Ecto neural progenitor cell (in vitro differentiated cells): ENCODE measurements at places on chromosomes 13 and 19.

DNA sequence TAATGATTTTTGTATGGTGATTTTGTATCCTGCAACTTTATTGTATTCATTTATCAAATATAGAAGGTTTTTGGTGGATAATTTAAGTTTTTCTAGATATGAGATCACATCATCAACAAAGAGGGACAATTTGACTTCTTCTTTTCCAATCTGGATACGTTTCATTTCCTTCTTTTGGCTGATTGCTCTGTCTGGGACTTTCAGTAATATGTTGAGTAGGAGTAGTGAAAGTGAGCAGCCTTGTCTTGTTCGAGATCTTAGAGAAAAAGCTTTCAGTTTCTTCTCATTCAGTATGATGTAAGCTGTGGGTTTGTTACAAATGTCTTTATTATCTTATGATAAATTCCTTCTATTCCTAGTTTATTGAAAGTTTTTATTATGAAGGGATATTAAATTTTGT, 352.0 kb upstream of the DACH1 start:
- no peak for DNase-seq

GRCh38 chr19:45515807-45516401, 8.6 kb downstream of the VASP start:
- DNase-seq, result no peak

GRCh38 chr19:4906963-4907362, 2.3 kb upstream of the UHRF1 start:
- no peak for DNase-seq

GRCh38 chr19:44731081-44731480, 17.4 kb upstream of the BCL3 start:
- no peak for DNase-seq

GRCh38 chr19:39890755-39891551, 43.5 kb downstream of the FCGBP start:
- DNase-seq, result no peak

- no peak for DNase-seq
Observed at GRCh38 chr19:6979399-6979798, 41.8 kb downstream of the MBD3L2B start.

GRCh38 chr13:25181597-25181996, 9.5 kb upstream of the AMER2 start:
- no peak for DNase-seq

GRCh38 chr13:112867301-112867711, 101.7 kb upstream of the MCF2L start:
- no peak for DNase-seq

- DNase-seq, result no peak
Observed at GRCh38 chr19:17005000-17005399, 21.6 kb downstream of the CPAMD8 start.

GRCh38 chr13:47218611-47219010, 321.8 kb upstream of the HTR2A start:
- no peak for DNase-seq

DNA sequence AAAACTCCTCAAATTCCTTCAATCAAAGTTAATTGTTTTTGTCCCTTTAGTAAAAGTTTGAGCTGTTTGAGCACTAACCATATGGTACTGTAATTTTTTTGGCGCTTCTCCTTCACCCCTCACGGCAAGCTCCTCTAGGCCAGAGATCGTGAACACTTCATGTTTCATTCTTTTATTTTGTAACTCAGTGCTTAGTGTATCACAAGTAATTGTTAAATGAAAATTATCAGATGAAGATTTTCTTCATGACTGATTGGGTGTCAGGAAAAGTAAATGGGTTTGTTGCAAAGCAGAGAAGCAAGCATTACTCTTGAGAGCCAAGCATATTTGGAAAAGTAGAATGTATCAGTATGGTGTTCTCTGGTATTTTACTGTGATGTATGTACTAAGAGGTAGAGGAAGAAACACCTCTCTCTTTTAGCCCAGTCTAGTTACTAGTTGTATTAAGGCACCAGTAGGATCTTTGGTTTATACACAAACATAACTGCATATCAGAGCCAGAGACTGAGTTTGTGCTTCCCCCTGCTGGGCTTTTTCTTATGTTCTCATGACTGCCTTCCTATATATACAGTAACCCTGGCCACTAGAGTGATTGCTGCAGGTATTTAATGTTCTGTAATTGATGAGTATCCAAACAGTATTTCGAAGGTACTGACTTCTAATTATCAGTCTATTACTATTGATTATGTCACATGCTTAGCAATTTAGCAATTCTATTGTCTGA, 202.3 kb upstream of the KLHL1 start:
- no peak for DNase-seq

GRCh38 chr13:45120967-45121831, 889 bp downstream of the GTF2F2 start:
- DNase-seq, result no peak

DNA sequence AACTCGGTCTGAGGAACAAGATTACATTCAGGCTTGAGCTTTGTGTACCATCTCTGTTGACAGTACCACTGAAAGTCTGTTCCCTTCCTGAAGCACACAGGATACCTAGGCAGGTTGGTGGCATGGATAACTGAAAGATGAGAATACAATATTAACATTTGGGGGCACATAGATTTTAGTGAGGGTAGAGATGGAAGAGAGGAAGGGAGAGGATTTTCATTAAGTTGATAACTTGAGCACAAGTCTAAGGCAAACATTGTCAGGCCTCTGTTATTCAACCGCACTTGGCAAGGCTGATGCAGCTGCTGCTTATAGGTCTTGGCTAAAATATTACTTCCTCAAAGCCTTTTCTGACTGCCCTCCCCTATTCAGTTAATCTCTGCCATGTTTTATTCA, 10.9 kb downstream of the MIR17HG start:
- DNase-seq, result no peak

DNA sequence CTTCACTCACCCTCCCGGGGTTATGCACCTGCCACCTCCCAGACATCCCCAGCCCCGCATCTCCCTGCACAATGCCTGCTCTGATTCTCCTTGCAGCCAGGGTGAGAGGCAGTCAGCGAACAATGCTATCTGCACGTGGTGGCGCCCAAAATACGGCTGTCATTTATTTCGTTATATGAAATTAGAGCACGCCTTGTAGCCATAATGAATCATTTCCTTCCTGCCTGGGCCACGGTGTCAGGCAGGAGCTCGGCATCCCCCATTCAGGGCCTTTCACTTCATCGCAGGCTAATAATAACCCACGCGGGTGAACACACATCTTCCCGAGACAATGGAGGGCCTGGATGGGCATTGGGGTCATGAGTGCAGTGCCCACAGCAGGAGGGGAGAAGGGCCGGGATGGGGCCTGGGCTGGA, 143.8 kb upstream of the ZNF507 start:
- no peak for DNase-seq

- no peak for DNase-seq
Observed at GRCh38 chr13:45951724-45952123, 100.2 kb upstream of the SIAH3 start.

- DNase-seq, result no peak
Observed at GRCh38 chr13:31767175-31767900, 28.0 kb downstream of the RXFP2 start.

- DNase-seq, result no peak
Observed at GRCh38 chr19:39727070-39727800, 10.6 kb downstream of the CLC start.

GRCh38 chr13:99659866-99660554, 158.7 kb downstream of the TM9SF2 start:
- peak; percentile 39 for DNase-seq

DNA sequence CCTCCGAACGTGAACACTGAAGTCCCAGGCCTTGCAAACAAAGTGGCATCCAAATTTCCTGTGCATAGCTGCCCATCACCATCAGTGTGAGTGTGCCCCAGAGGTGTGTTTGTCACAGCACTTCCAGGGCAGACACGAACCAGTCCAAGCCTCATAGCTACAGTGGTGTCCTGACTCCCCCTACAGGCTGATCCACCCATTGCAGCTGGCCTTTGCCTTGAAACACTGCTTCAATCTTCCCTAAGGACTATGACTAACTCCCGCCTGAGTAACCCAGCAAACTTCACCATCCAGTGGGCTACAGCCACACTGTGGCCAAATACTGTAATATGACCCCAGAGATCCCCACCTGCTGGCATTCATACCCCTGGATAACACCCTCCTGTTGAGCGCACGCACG, 3.9 kb downstream of the ZNF266 start:
- DNase-seq, result peak; percentile 52

GRCh38 chr19:48061401-48062344, 17.8 kb upstream of the CABP5 start:
- no peak for DNase-seq

GRCh38 chr19:17950310-17951156, 16.4 kb upstream of the KCNN1 start:
- DNase-seq, result no peak

DNA sequence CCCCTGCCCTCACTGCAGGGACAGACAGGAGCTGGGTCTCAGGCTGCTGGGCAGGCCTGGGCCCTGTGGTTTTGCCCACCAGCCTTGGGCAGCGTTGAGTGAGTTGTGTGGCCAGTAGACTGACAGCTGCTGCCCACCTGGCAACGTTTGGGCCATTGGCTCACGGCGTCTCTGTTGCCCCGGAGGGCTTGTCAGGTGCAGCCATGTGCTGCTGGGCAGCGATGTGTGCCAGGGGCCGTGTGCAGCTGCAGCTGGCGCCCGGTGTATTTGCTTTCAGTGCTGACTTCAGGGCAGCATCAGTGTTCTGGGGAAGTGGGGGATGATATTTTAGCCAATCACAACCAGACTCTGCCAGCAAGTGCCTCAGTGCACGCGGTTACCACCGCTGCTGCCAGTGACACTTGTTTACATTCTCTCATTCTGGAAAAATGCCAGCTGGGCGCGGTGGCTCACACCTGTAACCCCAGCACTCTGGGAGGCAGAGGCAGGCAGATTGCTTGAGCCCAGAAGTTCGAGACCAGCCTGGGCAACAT, 10.6 kb downstream of the FZR1 start:
- no peak for DNase-seq

GRCh38 chr19:51524666-51525264, 6.7 kb downstream of the SIGLEC6 start:
- DNase-seq, result no peak

DNA sequence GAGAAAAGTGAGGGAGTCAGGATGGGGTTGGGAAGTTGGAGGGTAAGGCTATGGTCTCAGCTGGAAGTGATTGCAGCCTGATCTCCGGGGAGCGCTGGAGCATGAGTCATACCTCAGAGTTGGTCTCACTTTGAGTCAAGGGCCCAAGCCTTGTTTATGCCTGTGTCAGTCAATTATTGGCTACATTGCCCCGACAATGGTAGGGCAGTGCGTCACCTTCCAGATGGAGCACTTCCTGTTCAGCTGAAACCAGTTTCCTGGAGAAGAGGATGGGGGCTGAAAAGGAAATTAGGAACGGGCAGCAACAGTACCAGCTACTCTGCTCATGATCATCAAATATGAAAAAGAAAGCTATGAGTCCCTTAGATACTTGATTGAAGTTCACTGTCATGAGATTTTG, 60.4 kb downstream of the ADGRE1 start:
- DNase-seq, result no peak

- no peak for DNase-seq
Observed at GRCh38 chr13:91272235-91272777, 75.2 kb upstream of the MIR17HG start.

GRCh38 chr19:35869327-35870123, 1.2 kb downstream of the APLP1 start:
- peak; percentile 95 for DNase-seq

DNA sequence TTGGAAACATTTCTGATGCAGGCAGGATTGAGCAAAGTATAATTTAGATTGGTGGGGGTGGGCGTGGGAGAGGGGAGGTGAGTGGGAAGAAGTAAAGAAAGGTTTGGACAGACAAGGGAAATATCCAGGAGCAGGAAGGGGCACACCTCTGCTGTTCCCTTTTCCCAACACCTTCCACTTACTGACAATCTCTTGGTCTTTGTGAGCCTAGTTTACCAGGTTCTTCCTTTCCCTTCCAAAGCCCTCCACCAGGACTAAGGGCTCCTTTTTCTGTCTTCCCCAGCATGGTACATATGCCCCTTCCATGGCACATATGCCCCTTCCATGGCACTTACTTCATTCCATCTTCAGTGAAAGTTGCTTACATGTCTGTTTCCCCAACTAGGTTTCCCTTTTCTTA, 6.2 kb upstream of the THSD1 start:
- no peak for DNase-seq

- no peak for DNase-seq
Observed at GRCh38 chr13:40352802-40353562, 313.5 kb downstream of the FOXO1 start.

- no peak for DNase-seq
Observed at GRCh38 chr13:70473907-70474306, 365.7 kb upstream of the KLHL1 start.

DNA sequence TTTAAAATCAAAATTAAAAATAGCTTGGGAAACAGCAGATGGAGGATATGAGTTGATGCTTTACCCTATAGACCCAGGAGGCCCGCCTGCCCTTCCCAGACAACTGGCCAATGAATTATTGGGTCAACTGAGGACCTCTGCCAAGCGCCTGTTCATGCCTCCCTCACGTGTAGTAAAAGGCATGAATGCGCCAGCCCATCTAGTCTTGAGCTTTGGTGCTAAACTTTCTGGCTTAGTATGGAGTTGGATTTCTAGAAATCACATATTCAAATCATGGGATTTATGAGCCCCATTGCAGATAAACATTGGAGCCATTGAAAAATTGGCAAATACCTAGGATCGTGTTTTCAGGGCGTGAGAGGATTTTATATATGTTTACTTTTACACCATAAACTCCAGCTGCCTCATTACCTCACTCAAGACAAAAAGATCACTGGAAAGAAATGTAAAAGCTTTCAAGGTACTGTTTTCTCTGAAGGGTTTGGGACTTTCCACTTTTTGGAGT, 47.1 kb downstream of the COL4A2 start:
- DNase-seq, result no peak

GRCh38 chr13:43766725-43767124, 20.0 kb downstream of the ENOX1 start:
- DNase-seq, result no peak

- peak; percentile 47 for DNase-seq
Observed at GRCh38 chr13:52454459-52454819, 839 bp upstream of the CKAP2 start.

DNA sequence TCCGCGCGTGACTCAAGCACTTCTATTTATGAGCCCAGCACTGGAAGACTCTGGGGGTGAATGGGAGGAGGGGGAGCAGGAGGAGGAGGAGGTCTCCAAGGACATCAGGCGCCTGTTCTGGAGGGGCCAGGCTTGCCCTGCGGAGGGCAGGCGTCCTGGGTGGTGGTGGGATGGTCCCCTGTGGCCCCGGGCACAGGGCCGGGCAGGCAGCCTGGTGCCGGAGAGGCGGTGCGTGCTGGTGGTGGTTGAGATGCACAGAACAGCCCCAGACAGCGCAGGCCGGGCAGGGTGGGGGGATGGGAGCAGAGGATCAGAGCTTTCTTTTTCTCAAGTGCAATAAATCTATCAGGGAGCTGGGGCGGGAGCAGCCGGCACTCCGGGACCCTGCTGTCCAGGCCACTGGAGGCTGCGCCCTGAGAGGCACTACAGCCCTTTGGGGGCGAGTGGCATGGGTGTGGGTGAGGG, 14.0 kb downstream of the NKPD1 start:
- no peak for DNase-seq
